Motor neuron (in vitro differentiated cells): ENCODE measurements at places on chromosomes 3 and 15. TPM values are rescaled to one million over a fixed set of nuclear protein-coding genes. Genes with fewer than 3 reads are reported as not detected.

RHCG gene
- total RNA-seq = 0.11 and 0.31 TPM in 2 replicates

DNA sequence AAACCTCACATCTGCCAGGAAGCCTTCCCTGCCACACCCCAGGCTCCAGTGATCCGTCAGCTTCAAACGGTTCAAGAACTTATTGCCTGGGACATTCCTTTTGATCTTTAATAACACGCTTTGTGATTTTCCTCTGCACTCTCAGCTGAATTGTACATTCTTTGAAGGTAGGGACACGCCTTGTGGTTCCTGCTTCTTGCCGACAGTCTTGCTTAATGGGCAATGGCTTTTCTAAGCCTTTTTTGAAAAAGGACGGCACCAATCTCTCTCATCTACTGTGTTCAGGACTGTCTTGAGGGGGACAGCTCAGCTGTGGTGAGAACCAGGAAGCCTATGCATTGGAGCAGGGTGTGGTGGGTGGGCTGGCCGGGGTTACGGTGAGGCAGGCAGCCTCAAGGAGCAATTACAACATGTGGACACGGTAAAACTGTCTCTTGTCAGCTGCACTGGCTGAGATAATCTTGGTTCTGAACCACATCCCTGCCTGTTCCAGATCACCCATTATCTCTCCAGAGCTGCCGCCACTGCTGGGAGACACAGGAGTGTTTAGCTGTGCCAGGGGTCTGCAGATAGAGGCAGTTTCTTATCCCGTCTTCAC is 46.0 kb upstream of the GLCE start:
- peak; percentile 58 for ATAC-seq

DNA sequence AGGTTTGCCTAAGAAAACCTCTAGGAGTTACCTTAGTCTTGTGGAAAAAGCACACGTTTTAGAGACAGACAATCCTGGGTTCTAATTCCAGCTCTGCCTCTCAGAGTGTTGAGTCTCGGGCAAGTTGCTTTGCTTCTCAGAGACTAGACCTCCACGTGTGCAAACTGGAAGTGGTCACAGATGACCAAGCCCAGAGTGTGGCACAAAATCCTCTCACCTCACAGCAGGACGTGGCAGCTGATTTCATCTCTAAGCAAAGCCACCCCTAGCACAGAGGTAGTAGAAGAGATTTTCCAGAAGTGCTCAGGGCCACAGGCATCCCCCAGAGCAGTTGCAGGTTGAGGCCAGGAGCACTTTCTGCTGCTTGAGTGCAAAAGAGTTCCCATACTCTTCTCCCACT is 79.2 kb downstream of the CD47 start:
- no peak for ATAC-seq

GMPS gene
- total RNA-seq = 71.2 and 105 TPM in 2 replicates

IFT57 gene
- total RNA-seq = 21.4 and 27.1 TPM in 2 replicates

GRCh38 chr3:3110749-3111361 is 681 bp upstream of the IL5RA start:
- no peak for ATAC-seq

DNA sequence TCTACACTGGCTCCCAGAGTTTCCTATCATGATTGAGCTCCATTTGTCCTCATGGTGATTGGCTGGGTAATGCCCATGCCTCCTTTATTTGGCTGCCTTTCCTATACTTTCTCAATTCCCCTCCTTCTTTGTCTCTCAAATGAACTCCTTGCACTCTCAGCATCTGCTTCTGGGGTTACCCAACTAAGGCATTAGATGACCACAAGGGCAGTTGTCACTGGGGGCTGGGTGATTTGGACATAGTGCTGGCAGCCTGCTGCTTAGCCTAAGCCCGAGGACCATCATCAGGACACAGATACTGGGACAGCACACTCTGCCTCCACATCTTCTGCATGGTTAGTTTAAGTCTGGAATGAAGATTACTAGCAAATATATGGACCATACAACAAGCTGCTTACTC is 49.2 kb upstream of the LRRFIP2 start:
- no peak for ATAC-seq

SPSB4 gene
- 33.4 and 35.9 TPM in 2 replicates for total RNA-seq
